Retinal pigment epithelial cell (primary cell): ENCODE measurements at places on chromosomes 5 and 9.

DNA sequence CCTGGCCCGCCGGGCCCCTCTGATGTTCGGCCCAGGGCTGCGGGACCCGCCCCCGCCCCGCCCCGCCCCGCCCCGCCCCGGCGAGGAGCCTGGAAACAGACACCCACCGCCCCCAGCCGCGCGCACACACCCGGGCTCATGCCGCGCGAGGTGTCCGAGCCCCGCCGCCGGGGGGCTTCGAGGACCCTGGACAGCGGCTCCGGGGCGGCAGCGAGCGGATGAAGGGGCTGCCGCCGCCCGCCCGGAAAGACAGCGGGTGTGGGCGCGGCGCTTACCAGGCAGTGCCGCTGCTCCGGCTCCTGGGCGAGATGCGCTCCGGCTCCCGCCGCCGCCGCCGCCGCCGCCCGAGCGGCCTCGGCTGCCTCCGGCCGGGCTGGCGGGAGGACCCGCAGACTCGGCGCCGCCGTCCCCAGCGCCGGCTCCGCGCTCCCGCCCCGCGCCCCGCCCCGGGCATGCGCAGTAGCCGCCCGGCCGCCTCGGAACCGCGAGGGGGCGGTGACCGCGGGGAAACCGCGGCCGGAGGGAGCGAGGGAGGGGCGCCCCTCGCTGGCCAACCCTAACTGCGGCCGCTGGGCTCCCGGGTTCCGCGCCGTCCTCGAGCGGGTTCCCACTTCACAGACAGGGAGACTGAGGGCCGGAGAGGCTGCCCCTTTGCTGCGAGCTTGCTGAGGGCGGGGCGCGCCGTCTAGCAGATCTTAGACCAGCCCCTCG lies at the start of gene GPRIN1:
Gene GPRIN1 (minus strand): TSS at position 433 of the 711 bp plus-strand sequence. CDS start 10,322 bp downstream, outside the sequence.
- DNase-seq, result no peak

- DNase-seq, result peak; percentile 37
These were observed 2.0 kb upstream of the MAT2B start for GRCh38 chr5:163503106-163504078.

DNA sequence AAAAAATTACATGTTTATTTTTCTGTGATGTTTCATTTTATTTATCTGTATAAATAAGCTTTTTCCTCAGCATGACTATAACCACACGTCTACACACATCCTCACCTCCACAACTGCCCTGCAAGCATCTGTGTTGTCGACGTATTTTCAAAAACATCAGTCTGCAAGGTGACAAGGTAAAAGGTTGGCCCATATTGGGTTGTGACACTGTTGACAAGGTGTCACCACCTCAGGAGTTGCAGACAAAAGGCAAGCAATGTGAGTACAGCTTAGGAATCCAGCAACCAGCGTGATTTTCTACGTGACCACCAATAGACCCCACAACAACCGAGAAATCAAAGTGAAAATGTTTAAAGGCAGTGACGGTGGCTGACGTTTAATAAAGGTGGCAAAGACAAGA lies 187.6 kb downstream of the PARP8 start:
- no peak for DNase-seq

GRCh38 chr5:11166923-11167322 lies 405.9 kb upstream of the DAP start:
- DNase-seq, result peak; percentile 10

GRCh38 chr5:174338185-174339010 lies 292.9 kb downstream of the NSG2 start:
- DNase-seq, result no peak

GRCh38 chr9:84404095-84404686 lies 63.6 kb upstream of the SLC28A3 start:
- DNase-seq, result no peak

GRCh38 chr5:31238497-31238896 lies 45.0 kb downstream of the CDH6 start:
- no peak for DNase-seq

DNA sequence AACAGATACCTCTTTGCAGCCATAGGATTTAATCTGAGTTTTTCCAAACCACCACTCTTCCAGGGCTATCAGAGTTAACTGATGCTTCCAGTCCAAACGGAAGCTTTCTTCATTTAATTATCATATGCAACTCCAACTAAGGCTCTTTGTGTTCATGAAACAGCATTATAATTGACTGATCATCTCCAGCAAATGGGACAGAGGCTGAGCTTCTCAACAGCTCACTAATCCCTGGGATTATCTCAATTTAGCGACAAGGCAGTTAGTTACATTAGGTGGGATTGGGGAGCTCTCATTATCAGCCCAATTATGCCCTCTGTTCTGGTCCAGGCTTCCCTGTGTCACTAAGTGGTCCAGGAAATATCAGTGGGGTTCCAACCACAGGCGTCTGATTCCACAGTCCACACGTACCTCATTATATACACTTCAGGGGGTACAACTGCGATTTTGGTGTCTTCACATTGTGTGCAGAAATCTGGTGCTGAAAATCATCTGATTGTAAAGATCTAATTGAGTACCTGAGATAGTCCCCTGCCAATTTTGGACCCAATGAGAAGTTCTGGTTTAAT lies 313.5 kb upstream of the PANK3 start:
- DNase-seq, result no peak

- no peak for DNase-seq
These were observed 85.2 kb upstream of the ADAMTS2 start for GRCh38 chr5:179430193-179431175.

- DNase-seq, result no peak
These were observed 100.3 kb downstream of the ENTREP1 start for GRCh38 chr9:69425136-69425801.

DNA sequence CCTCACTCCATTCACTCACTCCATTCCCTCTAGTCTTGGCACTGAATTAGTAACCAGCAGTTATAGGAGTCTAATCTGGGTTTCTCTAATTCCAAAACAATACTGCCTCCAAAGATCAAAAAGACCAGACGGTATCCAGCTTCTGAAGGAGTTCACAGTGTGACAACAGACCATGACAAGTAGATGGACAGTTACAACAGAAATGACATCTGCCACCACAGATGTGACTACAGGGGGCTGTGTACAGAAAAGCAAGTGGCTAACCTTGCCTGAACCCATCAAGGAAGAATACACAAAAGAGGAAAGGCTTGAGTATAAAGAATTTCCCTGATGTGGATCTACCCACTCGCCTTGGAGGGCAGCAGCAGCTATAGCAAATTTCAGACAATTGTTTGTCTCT lies 112.4 kb downstream of the ACTL7B start:
- DNase-seq, result no peak

- DNase-seq, result peak; percentile 17
These were observed 51.0 kb downstream of the FKTN start for GRCh38 chr9:105608721-105609598.

DNA sequence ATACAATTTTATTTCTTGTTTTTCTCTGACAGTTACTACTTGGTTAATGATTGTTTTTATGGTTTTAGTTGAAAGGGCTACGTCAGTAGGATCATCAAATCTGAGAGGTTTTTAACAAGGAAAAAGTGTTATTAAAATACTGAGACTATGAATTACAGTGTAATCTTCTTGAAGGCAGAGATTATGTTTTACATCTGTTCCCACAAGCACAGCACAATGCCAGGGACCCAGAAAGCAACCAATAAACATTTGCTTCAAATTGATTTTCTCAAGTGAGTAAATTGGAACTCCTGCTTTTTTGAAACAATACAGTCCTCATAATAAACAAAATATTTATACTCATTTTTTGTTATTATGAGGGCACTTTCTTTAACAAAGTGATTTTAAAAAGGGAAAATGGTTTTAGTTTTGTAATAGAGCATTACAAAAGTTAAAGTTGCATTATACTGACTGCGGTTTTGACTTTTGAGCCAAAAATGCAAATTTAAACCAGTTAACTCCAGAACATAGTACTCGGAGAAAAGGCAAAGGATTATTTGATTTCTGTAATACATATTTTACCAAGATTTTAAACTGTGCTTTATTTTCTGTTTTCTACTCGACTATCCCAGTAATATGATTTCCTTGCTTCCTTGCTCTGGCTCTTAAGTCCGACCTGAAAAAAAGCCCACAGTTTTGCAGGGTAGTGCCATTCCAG lies 176.9 kb downstream of the GDNF start:
- DNase-seq, result no peak

DNA sequence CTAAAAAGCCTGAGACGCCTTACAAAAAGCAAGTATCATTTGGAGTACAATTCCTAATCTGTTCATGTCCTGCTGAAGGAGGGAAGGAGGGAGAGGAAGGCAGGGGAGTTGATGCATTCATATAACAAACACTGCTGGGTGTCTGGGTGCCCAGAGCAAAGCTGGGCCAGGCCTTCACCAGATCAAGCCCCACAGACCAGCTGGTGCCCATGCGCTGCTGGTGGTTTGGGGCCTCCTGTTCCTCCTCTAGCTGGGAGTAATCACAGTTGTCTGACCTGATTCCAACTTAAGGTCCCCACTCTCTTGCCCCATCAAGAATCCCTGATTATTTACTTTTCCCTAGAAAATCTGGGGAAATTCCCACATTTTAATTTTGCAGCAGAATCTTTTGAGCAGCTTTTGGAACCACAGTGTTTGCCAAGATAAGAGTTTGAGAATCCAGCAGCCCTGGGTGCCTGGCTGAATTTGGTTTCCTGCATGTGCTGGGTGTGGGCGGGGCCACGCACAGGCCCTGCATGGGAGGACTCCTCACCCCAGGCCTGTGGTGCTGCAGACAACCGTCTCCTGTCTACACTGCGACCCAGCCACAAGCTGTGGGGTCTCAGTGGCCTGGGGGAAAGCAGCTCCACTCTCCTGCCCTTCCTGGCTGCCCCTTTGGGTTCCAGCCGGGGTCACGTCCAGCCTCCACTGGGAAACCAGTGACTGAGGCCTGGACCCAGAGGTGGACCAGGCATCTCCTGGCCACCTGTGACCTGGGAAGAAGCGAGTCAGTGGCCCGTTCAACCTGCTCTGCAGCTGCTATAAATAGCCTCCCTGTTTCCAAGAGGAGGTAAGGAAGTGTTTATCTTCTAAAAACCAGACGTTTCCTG lies 47.5 kb downstream of the NEURL1B start:
- no peak for DNase-seq

- DNase-seq, result no peak
These were observed 24.4 kb downstream of the WDR36 start for GRCh38 chr5:111116550-111116949.

GRCh38 chr9:127175764-127176163 lies 53.3 kb upstream of the ANGPTL2 start:
- no peak for DNase-seq

DNA sequence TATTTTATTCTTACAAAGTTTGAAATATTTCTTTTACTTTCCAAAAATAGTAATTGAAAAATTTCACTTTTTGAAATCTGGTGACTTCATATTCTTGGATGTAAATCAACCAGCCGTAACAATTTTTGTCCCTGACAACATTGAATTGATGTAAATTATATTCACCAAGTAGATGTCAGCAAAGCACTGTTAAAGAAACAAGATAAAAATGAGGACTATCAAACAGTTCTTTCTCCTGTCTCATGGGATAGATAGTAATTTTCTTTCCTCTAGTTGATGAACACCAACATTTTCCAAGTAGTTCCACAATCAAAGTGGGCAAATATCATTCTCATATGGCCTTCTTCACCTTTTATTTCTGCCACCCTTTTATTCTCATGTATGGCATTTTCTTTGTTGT lies 1461.9 kb downstream of the MAT2B start:
- DNase-seq, result no peak

- DNase-seq, result no peak
These were observed 21.6 kb upstream of the LRRC14B start for GRCh38 chr5:169728-170094.

- no peak for DNase-seq
These were observed at the start of gene GALNT12 for GRCh38 chr9:98807070-98807813. Gene GALNT12, plus strand, starts transcription at chr9:98807670. Its CDS starts 29 bp downstream, at chr9:98807699.

DNA sequence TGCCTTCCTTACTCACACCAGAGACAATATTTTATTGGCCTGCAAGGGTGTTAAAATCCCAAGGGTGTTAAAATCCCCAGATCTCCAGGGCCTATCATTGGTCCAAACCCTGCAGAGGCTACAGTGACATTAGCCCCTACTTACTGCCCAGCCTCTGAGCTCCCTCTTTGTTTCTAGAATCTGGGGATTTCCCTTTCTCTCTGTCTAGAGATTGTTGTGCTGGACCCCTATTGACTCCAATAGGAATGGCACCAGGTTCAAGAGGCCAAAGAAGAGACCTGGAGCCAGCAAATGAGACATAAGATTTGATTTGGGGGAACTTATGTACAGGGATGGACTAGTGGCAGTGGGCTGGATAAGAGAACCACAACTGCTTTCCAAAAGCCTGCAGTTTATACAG lies 53.3 kb upstream of the ZBED3 start:
- DNase-seq, result no peak

GRCh38 chr9:129981180-129981907 lies 61.6 kb downstream of the FNBP1 start:
- no peak for DNase-seq

- no peak for DNase-seq
These were observed 1.3 kb downstream of the GNG10 start for GRCh38 chr9:111662576-111663300.

GRCh38 chr5:153896701-153897100 lies 142.0 kb downstream of the FAM114A2 start:
- DNase-seq, result peak; percentile 9

DNA sequence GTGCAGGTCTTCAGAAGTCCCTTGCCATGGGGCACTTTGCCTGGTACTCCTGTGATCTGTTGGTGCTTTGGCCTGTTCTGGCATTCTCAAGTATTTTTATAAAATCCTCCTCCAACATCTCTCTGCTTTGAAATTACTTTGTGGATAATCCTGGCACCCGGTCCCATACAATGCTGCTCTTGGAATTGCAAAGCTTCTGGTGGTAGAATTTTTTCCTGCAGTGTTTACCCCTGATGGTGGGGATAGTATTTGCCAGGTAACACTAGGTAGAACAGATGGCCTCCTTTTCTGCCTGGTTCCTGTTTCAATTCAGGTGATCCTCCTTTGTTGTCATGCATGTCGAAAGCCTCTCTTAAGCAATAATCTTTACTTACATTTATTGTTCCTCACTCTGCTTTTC lies 109.8 kb upstream of the ATP10B start:
- no peak for DNase-seq

DNA sequence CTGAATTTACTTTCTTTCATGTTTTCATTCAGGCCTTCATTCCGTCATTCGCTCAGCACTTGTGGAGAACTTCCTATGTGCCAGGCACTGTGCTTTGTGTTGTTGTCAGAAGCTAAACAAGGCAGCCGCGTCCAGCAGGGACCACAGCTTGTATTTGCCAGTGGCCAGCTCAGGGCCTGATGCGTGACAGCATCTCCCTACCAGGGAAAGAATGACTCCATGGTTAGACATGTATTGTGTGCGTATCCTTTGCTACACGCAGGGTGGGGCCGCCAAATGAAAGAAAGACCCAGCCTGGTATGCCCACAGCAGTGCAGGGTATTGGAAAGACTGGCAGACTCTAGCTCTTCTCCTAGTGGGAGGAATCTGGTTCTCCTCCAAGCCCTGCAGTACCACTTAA lies 4.7 kb upstream of the COL27A1 start:
- DNase-seq, result no peak

- DNase-seq, result no peak
These were observed 19.5 kb downstream of the ANKH start for GRCh38 chr5:14851999-14852526.
